LNCaP clone FGC (cell line): ENCODE measurements at places on chromosomes 1 and 21.

DNA sequence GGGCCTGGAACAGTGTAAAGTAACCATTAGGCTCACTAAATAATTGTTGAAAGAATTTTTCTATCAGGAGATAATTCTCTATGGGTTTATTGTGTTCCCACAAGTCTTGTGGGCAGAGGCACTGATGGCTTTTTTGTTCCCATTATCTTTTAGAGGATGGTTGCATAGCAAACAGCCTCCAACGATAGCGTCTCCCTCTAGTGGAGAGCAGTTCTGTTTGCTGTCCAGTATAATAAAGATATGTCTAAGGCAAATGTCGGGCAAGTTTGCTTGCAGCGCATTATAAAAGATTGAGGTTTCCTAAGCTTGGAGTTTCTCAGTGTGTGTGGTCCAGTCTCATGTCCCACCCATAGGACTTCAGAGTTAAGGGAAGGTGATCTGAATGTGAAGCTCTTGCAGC lies 1.3 kb upstream of the SLC6A17 start:
- DNase-seq: no peak

DNA sequence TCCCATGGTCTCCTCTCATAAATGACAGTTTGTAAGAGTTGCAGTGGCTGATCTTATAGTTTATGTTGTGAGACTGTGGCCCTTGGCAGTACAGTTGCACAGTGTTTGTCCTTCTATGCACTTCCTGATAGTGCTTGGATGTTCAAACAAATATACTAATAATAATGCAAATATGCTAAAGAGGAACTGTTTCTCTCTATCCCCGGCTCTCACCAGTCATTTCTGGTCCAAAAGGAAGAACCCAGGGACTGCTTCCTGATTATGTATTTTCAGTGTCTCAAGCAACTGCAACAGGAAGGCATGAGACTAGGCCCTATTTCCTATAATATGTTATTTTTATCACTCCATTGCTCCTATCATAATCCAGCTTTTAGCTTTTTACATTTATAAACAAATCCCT lies 17.0 kb upstream of the SUCO start:
- DNase-seq: peak; percentile 67

GRCh38 chr1:28241638-28242241 lies 5.8 kb downstream of the ATP5IF1 start:
- DNase-seq: no peak

- peak; percentile 50 for DNase-seq
These were observed 62.7 kb downstream of the ADARB1 start for GRCh38 chr21:45136927-45137611.

DNA sequence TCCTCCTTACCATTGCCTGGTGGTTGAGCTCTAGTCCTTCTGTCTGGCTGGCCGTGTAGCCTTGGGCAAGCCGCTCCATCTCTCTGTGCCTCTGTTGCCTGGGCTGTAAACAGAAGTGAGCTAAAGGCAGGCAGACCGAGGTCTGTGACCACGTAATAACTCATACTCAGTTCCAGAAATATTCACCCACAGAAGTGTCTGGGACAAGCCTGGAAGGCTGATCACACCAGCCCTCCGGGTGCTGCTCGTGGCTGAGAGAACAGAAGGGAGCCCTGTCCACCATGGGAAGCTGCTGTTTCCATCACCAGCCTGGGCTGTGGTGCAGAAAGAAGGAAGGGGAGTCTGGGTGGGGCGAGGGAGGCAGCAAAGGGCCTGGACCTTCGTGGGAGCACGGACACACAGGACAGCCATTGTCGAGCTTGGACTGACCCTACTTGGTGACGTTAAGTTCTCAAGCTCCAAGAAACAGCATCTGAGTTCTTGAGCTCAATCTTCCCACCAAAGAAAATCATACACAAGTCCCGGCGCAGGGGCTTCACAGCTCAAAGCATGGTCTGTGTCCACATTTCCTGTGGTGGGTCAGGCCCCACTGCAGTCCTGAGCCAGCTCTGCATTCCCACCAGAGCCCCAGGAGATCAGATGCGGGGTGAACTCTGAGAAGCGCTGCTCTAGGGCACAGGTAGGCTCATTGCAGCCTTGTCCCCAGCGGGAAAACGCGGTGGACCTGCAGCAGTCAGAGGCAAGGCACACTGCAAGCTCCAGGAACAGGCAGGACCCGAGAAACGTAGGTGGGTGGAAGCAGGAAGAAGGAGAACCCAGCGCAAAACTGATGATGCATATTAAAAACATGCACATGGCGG lies 61.8 kb downstream of the RUNX3 start:
- no peak for DNase-seq

DNA sequence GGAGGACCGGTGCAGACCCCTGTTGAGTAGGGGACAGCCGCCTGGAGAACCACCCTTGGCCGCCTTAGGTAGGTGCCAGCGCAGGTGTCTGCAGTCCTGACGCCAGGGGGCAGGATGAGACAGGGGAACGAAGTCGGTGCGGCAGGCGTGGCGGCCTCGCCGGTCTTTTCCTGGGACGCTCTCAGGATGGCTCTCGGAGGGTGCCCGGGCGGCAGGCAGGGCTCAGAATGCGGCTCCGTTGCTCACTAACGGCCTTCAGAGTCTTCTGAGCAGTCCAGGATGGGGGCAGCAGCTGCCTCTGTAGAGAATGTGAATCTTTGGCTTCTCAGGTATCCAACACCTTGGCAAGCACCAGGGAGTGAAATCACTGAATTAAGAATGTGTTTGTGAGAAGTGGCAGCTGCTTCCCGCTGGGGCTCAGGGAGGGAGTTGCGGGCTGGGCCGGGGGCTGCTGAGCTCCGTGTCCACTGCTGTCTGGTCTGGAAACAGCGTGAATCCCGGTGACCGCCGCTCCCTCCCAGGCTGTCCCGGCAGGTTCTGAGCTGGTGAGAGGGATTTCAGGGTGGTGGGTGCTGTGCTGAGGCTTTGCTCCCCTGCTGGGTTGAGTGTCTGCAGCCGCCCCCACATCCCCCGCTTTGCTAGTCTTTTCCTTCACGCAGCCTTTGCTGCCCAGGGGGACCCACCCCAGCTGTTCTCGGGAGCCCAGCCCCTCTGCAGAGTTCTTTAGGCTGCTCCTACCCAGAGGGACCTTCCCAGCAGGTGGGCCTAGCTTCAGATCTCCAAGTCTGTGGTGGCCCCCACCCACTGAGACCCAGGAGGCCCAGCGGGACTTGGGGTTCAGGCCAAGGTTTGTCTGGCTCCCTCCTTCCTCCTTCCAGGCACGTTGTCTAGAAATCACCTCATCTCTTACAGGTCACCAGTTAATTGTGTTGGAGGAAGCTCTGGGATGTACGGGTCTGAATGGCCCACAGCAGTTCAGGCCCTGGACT lies 11.1 kb upstream of the C1orf174 start:
- no peak for DNase-seq

GRCh38 chr1:84344286-84344685 lies 42.8 kb downstream of the SAMD13 start:
- DNase-seq: no peak

DNA sequence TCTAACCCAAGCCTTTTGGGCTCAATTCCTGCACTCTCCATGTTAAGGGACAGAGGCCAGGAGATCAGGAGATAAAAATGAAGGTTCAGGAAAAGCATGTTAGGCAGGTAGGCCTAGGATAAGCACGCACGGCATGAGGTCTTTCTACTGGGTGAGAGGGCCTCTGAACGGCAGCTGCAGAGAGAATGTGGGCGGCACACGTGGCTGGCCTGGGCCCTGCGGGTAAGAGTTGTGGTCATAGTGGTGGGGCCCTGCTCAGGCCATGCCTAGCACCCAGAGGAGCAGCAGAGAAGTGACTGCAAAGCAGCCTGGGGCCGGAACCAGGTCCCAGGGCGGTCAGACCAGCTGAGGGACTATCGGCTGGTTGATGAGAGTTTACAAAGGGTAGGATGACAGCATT lies 7.5 kb upstream of the FOXO6 start:
- DNase-seq: peak; percentile 31

DNA sequence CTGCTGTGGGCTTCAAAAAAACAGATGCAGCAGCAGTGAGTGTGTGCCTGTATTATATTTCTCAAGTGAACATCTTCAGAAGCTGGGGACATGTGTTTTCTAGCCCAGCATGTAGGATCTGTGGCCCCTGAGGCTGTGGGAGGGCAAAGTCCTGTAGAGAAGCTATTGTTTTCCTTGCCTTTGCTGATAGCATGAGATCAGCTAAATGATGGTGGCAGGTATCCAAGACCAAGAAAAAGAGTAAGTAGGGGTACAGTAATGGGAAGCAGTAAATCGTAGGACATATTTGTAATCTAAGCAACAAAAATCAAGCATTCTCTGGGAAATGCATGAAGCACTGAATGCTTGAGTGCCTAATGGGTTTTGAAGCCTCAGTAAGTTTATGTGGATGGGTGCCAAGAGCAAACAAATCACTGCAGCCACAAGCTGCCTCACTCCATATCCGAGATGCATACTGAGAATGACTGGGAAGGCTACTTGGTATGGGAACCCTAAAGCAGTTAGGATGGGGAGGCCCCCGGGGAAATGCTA lies 98.3 kb downstream of the CD58 start:
- no peak for DNase-seq

- no peak for DNase-seq
These were observed 1031.5 kb upstream of the ADGRL2 start for GRCh38 chr1:80769208-80769750.

DNA sequence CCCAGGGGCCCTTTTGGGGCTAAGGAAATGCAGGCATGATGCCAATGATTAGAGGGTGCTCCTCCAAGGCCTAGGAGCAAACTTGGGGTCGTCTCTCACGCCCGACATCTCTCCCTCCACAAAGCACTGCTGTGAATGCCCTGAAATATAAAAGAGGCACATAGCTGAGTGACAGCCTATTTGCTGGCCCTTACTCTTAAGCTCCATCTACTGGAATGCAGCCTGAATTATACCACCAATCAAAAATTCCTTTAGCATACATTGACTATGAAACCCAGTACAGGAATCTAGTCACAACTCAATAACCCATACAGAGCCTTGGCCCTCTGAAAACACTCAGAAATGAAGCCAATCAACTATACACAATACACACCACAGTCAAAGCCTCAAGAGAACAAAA lies 105.5 kb downstream of the LRIG2 start:
- DNase-seq: no peak

DNA sequence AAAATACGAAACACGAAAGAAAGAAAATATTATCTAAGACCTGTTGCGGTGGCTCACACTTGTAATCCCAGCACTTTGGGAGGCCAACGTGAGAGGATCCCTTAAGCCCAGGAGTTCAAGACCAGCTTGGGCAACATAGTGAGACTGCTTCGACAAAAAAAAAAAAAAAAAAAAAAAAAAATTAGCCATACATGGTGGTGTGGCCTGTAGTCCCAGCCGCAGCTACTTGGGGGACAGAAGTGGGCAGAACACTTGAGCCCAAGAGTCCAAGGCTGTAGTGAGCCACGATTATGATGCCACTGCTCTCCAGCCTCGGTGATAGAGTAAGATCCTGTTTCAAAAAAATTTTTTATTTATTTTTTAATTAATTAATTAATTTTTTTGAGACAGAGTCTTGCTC lies 1.5 kb upstream of the RAB13 start:
- no peak for DNase-seq

- no peak for DNase-seq
These were observed 33.9 kb upstream of the GPR25 start for GRCh38 chr1:200838676-200839445.

GRCh38 chr1:164605254-164606091 lies 46.5 kb downstream of the PBX1 start:
- DNase-seq: peak; percentile 64

DNA sequence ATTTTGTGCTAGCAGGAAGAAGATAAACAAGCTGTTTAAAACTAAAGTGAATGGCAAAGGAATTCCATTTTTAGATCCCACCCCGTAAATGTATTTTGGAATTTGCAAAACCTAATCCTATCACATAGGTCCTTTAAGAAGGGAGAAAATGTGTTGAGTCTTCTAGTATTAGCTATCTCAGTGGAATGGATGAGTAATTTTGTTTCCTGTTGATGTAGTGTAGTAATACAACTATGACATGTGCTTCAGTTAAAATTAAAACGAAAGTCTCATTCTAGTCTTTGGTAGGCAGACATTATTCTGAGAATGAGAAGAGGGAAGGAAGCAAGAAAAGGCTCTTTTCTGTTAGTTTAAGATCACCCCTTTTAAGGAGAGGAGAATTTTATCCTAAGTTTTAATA lies 265.9 kb upstream of the C1orf105 start:
- DNase-seq: no peak

DNA sequence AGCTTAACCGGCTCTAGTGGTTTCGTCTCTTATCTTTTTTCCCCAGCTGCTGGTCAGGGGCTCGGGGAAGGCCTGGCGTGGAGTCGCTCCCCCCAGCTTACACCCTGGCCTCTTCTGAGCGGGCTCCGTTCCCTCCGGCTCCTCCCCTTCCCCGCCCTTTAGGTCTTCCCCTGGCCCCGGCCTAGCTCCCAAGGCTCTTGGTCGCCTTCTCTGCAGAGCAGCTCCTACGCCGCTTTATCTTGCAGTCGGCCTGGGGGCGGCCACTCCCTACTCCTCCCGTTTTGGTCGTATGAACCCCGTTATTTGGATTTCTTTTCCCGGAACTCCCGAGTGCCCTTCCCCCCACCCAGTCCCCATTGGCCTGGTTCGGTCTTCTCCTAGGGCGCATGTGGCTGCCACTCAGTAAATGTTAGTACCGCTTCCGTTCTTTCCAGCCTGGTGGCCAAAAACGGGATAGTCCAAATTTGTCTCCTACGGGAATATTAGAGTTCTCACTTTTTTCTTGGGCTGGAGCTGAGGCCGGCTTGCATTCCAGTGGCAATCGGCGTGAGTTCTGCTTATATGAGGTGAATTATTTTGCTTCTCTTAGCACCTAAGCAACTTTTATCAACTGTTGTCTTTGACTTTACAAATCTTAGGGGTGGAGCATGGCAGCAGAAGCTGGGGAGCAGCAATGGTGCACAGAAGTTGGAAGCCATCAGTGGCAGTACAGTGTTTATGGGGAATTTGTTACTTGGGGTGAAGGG lies 467 bp downstream of the THRAP3 start:
- peak; percentile 78 for DNase-seq
